ENCODE measurements at places on chromosomes 1 and 21.

- no peak overlapping the region for H3K27ac ChIP-seq
- no peaks in the 10 kb centered on the region for H3K27me3 ChIP-seq
- no peak for DNase-seq
Observed at GRCh38 chr1:85584923-85585322, 4.4 kb downstream of the CCN1 start.

- no peaks in the 10 kb centered on the region for H3K4me1 ChIP-seq
- H3K27ac ChIP-seq, result no peak overlapping the region
- no peaks in the 10 kb centered on the region for H3K27me3 ChIP-seq
- H3K36me3 ChIP-seq, result no peaks in the 10 kb centered on the region
- H3K4me3 ChIP-seq, result no peak overlapping the region
- no peak for DNase-seq
Observed at GRCh38 chr1:101187297-101187696, 49.5 kb upstream of the S1PR1 start.

DNA sequence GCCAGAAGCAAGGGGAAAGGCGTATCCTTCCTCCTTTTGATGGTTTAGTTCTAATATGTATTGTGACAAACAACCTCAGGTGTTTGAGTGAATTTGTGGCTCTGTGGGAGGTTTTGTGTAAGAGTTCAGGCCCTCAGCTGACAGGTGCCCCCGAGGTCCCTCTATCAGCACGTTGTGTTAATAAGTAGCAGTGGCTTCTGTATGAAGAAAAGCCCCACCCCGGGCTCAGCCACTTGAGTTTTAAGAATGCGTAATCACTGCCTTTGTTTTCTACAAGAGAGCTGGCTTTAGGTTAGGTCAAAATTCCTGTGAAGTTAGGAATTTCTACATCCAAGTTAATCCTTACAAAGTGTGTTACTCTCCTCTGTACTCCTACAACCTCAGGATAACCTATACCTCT is 92.4 kb upstream of the PGBD5 start:
- no peaks in the 10 kb centered on the region for H3K27me3 ChIP-seq
- no peak overlapping the region for H3K4me3 ChIP-seq
- no peaks in the 10 kb centered on the region for H3K36me3 ChIP-seq
- H3K27ac ChIP-seq, result no peak overlapping the region
- H3K4me1 ChIP-seq, result no peaks in the 10 kb centered on the region

GRCh38 chr1:88063605-88064004 is 620.5 kb upstream of the PKN2 start:
- no peak overlapping the region for H3K27ac ChIP-seq
- H3K36me3 ChIP-seq, result no peaks in the 10 kb centered on the region
- H3K4me1 ChIP-seq, result no peaks in the 10 kb centered on the region
- H3K27me3 ChIP-seq, result no peaks in the 10 kb centered on the region

GRCh38 chr1:7264101-7264500 is 478.8 kb downstream of the CAMTA1 start:
- no peaks in the 10 kb centered on the region for H3K27me3 ChIP-seq
- H3K36me3 ChIP-seq, result no peaks in the 10 kb centered on the region
- H3K4me1 ChIP-seq, result peaks cover 4% of the 10 kb centered on the region
- no peak overlapping the region for H3K4me3 ChIP-seq
- no peak overlapping the region for H3K27ac ChIP-seq

DNA sequence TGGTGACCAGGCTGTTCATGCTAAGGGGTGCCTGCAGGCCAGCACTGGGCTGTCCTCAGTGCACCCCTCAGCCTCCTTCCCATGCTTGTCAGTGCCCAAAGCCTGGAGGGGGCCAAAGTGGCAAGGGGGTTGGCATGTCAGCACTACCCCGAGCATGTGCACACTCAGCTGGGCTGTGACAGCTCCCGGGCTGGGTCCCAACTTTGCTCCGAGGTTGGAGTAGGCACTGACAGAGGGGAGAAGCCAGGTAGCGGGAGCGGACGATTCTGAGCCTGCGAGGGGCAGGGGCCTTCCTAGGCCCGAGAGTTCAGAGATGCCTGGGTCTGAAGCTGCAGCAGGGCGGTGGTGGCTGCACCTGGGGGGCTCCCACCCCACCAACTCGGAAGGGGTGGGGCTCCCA is 119.0 kb downstream of the MAST2 start:
- peaks cover 6% of the 10 kb centered on the region for H3K36me3 ChIP-seq
- no peak overlapping the region for H3K4me3 ChIP-seq
- H3K27me3 ChIP-seq, result no peaks in the 10 kb centered on the region
- no peak overlapping the region for H3K27ac ChIP-seq
- no peak for DNase-seq

GRCh38 chr1:223774134-223774814 is 61.9 kb downstream of the CAPN2 start:
- H3K4me1 ChIP-seq, result no peaks in the 10 kb centered on the region
- H3K36me3 ChIP-seq, result no peaks in the 10 kb centered on the region
- H3K4me3 ChIP-seq, result no peak overlapping the region
- H3K27ac ChIP-seq, result no peak overlapping the region

GRCh38 chr21:15219894-15220293 is 155.1 kb upstream of the NRIP1 start:
- no peaks in the 10 kb centered on the region for H3K4me1 ChIP-seq
- H3K27me3 ChIP-seq, result no peaks in the 10 kb centered on the region
- no peaks in the 10 kb centered on the region for H3K36me3 ChIP-seq
- no peak overlapping the region for H3K4me3 ChIP-seq
- H3K27ac ChIP-seq, result no peak overlapping the region
- DNase-seq, result no peak

- no peak overlapping the region for H3K4me3 ChIP-seq
- DNase-seq, result no peak
- no peak overlapping the region for H3K27ac ChIP-seq
Observed at GRCh38 chr21:15282665-15283064, 217.9 kb upstream of the NRIP1 start.

GRCh38 chr1:117572546-117572945 is 33.3 kb upstream of the TENT5C start:
- no peaks in the 10 kb centered on the region for H3K4me1 ChIP-seq
- no peaks in the 10 kb centered on the region for H3K36me3 ChIP-seq
- H3K27ac ChIP-seq, result no peak overlapping the region
- H3K27me3 ChIP-seq, result no peaks in the 10 kb centered on the region
- H3K4me3 ChIP-seq, result no peak overlapping the region

DNA sequence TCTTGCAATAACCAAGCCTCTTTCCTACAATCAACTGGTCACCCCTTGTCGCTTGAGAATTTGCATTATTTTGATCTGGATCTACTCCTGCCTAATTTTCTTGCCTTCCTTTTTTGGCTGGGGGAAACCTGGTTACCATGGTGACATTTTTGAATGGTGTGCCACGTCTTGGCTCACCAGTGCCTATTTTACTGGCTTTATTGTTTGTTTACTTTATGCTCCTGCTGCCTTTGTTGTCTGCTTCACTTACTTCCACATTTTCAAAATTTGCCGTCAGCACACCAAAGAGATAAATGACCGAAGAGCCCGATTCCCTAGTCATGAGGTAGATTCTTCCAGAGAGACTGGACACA is 743 bp downstream of the GPR52 start:
- H3K36me3 ChIP-seq, result no peaks in the 10 kb centered on the region
- H3K27me3 ChIP-seq, result no peaks in the 10 kb centered on the region
- H3K27ac ChIP-seq, result no peak overlapping the region

GRCh38 chr1:166813508-166814223 is 25.6 kb upstream of the POGK start:
- no peaks in the 10 kb centered on the region for H3K36me3 ChIP-seq
- DNase-seq, result no peak
- no peak overlapping the region for H3K27ac ChIP-seq
- no peaks in the 10 kb centered on the region for H3K4me1 ChIP-seq

Data from Peyer's patch (tissue), 4 donors.